Activated naive CD8-positive, alpha-beta T cell treated with anti-CD3 and anti-CD28 coated beads for 36 hours (primary cell): ENCODE measurements at places on chromosomes 16 and 17. TPM values are rescaled to one million over a fixed set of nuclear protein-coding genes. Genes with fewer than 3 reads are reported as not detected.

The CLEC18A gene
- total RNA-seq, result not detected

The DNAH9 gene
- total RNA-seq, result not detected

The HYDIN gene
- total RNA-seq, result not detected

The FASN gene
- total RNA-seq, result 287 TPM

The NUP93 gene
- 153 TPM for total RNA-seq

The NPIPB13 gene
- 8.1 TPM for total RNA-seq
